ENCODE measurements at places on chromosomes 4 and X. TPM values are rescaled to one million over a fixed set of nuclear protein-coding genes. Genes with fewer than 3 reads are reported as not detected.

GRCh38 chrX:153590961-153591956 lies 7.7 kb downstream of the CCNQ start:
- no peak for DNase-seq

Gene BMP3
- not detected for total RNA-seq

GRCh38 chrX:137166591-137166990 lies 132.8 kb upstream of the GPR101 start:
- peak; percentile 7 for DNase-seq

Gene RS1
- not detected for total RNA-seq

- DNase-seq: no peak
Measured at GRCh38 chr4:56671860-56672259, 9.2 kb downstream of the HOPX start.

Measured in CD4-positive, CD25-positive, alpha-beta regulatory T cell (primary cell).